Gastrocnemius medialis (tissue), 4 donors: ENCODE measurements at places on chromosomes 11 and 22.

GRCh38 chr11:94149431-94150017, 20.9 kb downstream of the PANX1 start:
- no peak for DNase-seq

DNA sequence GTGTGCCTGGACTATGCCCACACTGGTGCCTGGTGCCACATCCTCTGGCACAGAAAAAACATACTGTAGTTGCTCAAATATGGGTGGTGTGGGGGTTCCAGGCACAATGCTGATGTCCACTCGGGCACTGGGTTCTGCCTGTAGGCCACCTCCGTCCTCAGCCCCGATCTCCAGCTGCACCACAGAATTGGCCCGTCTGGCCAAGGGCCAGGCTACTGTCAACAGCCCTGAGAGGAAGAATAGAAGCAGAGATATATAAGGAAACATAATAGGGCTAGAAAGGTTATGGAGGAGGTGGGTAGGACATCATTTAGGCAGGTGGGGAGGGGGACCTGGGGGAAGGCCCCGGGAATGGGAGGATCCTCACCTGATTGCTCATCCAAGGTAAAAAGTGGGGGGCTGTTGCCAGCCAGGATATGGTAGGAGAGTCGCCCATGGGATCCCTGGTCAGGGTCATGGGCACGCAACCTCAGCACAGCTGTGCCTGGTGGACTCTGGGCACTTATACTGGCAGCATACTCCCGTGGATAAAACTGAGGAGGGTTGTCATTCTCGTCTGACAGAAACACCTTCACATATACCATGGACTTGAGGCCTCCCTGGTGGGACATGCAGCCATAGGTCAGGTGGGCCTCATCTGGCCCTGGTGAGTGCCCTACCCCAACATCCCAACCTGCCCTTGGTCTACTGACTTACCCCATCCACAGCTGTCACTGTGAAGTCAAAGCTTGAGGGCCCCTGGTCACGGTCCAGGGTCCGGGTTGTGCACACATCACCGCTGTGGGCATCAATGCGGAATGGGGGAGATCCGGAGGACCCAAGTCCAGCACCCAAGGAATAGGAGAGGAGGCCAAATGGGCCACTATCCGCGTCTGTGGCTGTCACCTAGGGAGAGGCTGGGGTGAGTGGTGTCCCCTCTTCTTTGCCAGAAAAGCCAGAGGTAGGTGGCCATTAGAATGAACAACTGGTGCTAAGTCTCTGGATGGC, 14.5 kb upstream of the TPP1 start:
- no peak for DNase-seq

DNA sequence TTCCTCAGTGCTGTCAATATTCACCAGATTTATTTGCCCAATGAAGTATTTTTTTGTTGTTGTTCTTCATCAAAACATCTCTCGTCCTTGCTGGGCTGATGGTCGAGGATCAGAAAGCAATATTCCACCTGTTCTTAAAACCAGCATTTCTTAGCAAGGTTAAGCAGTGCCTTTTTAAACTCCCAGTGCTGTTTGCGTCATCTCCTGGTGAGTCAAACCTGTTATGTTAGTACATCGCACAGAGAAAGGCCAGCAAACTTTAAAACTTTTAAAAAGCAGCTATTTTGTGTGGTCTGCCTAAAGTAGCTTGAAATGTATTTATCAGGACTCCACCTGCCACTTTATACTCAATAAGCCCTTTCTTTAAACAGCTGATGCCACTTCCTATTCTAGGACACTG, 802.0 kb downstream of the KCNA4 start:
- DNase-seq, result no peak

DNA sequence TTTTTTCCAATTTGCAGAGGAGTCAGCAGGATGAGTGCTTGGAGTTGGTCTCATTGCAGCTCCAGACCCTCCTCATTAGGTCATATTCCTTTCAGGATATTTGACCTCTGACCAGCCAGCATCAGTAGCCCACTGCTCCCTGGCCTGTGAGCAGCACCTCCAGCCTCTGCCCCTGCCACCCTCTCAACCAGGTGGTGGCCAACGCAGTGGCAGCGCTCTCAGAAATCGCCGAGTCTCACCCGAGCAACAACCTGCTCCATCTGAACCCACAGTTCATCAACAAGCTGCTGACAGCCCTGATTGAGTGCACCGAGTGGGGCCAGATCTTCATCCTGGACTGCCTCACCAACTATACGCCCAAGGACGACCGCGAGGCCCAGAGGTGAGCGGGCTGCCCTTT, 27.0 kb downstream of the C22orf42 start:
- no peak for DNase-seq

DNA sequence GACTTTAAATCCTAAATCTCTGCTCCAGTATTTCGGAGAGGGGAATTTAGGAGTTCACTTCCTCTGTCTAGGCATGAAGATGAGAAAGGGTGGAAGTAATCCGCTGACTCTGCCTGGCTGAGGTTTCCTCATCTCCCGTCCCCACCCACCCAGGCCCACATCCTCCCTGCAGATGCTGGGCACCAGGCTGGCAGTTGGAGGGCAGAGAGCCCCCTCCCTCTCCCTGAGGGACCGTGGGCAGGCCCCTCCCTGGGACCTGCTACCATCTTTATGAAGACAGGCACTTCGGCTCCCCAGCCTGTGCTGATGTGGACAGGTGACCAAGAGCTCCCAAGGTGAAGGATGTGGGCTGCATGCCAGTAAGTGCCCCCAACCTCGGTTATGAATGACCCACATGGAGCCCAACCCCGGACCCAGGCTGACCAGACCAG, 6.7 kb downstream of the CASTOR1 start:
- DNase-seq, result no peak

- no peak for DNase-seq
These were observed 101.2 kb downstream of the NAT10 start for GRCh38 chr11:34206407-34207300.

GRCh38 chr11:16280256-16280682, 76.1 kb downstream of the SOX6 start:
- DNase-seq, result peak; percentile 30

DNA sequence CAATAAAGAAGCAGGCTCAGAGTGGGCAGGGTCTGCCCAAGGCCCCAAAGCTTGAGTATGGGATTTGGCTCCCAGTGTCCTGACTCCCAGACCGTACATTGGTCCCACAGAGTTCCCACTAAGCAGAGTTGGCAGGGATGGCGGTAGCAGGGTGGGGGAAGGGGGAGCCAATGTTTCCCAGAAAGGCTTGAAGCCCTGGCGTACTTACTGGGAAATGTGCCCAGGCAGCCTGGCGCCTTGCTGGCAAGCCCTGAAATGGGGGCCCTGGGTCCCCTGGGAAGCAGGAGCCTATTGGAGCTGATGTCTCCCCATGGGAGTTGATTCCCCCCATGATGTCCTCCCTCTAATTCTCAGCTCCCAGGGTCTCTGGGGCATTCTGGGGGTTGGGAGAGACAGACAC, 9.3 kb downstream of the ARHGEF17 start:
- no peak for DNase-seq

- no peak for DNase-seq
These were observed 32.5 kb upstream of the LARGE1 start for GRCh38 chr22:33952776-33953175.

DNA sequence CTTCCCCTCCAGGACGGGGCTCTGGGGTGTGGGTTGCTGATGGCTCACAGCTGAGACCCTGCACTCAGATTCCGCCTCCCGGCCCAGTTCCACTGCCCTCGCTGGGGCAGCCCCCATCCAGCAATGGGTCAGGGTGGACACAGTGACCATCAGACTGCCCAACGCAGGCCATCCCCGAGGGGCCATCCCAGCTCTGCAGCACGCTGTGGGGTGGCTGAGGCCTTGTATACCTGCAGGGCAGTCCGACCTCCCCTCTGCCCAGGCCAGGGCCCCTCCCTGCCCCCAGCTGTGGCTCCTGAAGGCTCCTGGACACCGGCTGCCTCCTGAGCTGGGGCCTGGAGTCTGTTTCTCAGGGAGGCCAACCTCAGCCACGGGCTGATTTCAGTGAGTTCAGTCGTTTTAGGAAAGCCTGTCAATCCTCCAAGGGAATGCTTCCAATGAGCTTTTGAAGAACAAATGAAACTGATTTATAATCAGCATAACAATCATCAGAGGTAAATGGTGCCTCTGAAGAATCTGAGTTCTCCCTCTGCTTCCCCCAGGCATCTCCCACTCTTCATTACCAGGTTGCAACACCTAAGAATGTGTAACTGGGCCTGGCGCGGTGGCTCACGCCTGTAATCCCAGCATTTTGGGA, 95.1 kb downstream of the CELSR1 start:
- no peak for DNase-seq

GRCh38 chr11:110782616-110783015, 70.4 kb upstream of the ARHGAP20 start:
- no peak for DNase-seq

DNA sequence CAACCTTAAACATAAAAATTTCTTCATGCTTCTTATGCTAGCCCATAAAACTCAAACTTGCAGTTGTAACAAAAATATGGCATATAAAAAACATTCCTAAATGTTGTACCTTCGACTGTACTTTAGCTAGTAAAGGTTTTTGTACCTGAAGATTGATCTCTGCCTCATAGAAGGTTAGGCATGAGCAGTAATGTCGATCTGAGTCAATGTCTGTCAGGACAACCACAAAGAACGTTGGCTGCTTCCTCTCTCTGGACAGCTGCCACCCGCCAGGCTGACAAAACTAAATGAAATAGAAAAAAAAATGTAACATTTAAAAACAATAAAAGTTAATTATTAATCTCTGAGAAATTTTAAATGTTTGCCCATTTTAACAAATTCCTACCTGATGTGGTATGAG, 251.3 kb downstream of the SBF2 start:
- DNase-seq, result no peak

DNA sequence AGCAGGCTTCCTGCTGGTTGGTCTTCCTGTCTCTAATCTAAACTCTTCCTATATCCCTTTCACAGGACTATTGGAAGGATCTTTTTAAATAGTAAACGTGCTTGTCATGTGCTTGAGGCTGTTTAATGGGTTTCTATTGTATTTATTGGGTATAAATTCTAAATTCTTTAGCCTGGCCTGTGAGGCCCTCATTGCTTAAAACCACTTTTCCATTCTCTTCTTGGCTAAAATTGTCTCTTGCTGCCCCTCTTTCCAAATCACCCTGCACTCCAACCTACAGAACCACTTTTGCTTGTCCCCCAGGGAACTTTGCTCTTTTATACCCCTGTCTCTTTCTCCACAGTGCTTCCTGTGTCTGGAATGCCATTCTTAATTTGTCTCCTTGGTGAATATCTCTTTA, 46.4 kb upstream of the MUC15 start:
- DNase-seq, result no peak

- DNase-seq, result peak; percentile 70
These were observed at the start of gene PTPMT1 for GRCh38 chr11:47565340-47566148. TSS of gene PTPMT1 (plus strand) at chr11:47565599. CDS start at chr11:47565623, 24 bp downstream.

- DNase-seq, result no peak
These were observed 21.4 kb upstream of the PANX2 start for GRCh38 chr22:50148991-50149721.

DNA sequence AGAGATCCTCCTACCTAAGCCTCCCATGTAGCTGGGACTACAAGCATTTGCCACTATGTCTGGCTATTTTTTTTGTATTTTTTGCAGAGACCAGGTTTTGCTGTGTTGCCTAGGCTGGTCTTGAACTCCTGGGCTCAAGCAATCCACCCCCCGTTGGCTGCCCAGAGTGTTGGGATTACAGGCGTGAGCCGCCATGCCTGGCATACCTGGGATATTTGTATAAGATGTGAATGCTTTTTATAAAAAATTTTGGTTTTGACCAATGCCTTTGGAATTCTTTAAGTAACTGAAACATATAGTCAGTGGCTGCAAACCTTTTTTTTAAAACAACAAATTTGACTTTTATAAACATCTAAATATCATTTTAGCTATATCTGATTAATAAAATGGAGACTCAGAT, 42.4 kb downstream of the ADAMTS8 start:
- DNase-seq, result no peak

- no peak for DNase-seq
These were observed 670.9 kb downstream of the BRD1 start for GRCh38 chr22:49156662-49157285.

- DNase-seq, result no peak
These were observed 57.2 kb downstream of the CCDC83 start for GRCh38 chr11:85912414-85912813.

GRCh38 chr11:73107597-73107996, 34.5 kb downstream of the FCHSD2 start:
- DNase-seq, result no peak

DNA sequence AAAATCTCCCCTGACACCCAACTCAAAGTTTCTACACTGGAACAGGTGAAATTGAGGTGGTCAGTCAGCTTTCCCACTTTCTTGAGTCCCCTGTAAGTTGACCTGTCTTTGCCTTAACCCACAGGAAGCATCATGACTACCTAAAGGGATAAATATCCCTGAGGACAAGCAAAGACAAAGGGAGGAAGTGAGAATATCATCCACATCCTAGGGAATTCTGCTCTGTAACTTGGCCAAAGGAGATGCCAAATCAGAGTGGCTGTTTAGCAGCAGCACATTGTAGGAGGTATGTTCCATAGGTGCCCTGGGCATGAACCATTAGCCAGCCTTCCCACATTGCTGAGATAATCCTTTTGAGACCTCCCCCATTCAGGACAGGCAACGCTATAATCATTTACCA, 40.9 kb upstream of the MRPL17 start:
- DNase-seq, result no peak

DNA sequence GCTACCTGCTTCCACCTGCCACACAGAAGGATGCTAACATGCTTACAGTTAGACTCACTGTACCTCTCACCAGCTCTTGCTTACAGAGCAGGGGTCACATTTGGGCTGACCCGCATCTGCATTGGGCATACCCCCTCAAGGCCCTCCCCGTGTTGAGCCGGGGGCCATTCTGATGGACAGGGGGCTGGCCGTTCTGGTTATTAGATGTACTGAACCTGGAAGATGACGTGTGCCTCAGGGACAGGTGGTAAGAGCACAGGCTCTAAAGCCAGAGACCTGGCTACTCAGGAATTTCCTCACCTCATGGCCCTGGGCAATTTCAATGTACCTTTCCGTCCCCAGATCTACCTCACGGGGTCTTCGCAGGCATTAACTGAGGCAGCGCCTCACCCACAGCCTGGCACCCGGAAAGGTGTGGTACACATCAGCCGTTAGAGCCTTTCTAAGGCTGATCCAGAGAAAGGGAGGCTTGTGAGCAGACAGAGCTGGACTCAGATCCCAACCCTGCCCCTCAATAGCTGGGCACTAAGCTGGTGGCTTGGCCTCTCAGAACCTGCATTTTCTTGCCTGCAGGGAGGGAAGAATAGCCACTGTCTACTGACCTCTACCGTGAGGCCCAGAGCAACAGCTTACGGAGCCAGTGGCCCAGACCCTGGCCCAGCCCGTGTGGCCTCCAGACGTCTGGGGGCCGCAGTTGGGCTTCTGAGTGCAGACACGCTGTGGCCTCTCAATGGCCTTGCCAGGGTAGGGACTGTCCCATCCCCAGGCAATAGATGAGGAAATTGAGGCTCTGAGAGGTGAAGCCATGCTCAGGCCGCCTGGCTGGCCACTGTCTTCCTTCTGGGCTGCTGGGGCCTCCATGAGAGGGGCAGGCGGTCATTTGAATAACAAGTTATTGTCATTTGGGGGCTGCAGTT, 100.6 kb downstream of the MORC2 start:
- DNase-seq, result no peak

DNA sequence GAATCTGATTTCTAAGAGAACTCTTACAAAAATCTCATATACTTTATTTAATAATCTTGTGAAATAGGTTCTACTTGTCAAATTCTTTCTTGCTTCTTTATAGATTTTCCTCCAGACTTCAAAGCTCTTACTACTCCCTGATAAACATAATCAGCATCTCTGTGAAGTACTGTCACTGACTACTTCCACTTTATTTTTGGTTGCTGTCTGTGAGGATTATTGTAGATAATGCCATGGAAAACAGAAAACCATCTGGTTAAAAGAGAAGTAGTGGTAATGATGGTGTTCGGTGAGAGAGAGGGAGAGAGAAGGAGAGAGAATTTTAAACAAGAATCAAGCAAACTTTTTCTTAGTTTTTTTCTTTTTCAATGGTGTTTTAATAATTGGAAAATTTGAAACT, 152.3 kb downstream of the TMEM135 start:
- no peak for DNase-seq
